ENCODE measurements at places on chromosomes 2 and 18.

DNA sequence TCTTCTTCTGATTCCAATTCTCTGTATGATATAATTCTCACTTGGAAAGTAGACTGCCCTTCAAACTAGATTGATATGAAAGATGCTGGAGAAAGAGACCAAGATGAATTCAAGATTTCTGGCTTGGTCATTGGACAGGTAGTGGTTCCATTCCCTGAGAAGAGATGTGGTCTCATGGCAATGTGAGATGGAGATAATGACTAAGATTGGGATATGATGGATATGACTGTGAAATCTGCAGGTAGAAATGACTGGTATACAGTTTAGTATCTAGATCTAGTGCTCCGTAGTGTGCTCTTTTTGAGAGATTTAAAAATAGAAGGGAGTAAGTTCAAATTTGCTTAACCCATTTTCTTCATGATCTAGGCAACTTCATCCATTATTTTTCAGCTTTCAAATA lies 425.4 kb upstream of the TRIB2 start:
- no peak for DNase-seq

DNA sequence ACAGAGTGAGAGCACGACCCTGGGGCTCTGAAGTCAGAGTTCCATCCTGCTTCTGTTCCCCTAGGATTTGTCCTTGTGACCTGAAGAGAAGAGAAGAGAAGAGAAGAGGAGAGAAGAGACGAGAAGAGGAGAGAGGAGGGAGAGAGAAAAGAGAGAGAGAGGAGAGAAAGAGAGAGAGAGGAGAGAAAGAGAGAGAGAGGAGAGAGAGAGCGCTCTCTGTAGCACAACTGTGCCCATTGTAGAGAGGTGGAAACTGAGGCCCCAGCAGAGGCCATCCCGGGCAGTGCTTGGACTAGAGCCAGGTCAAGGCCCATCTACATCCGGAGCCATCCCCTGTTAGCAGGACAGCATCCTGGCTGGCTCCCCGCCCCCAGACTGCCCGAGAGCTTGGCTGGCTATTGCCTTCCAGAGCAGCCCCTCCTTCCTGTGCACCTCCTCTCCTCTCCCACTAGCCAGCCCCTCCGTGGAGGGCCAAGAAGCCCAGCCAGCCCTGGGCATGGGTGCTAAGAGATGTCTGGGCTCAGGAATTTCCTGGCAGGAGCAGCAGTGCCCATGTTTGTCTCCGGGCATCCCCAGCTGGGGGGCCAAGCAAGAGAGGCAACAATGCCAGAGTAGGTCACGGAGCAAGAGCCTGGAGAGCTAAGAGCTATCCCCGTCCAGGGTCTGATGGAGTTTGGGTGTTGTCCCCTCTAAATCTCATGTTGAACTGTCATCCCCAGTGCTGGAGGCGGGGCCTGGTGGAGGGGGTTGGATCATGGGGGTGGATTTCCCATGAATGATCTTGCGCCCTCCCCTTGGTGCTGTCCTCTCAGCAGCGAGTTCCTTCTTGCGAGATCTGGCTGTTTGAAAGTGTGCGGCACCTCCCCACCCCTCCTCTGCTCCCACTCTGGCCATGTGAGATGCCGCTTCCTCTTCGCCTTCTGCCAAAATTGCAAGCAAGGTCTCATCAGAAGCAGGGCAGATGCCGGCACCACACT lies 18.2 kb upstream of the GPR55 start:
- DNase-seq, result no peak

DNA sequence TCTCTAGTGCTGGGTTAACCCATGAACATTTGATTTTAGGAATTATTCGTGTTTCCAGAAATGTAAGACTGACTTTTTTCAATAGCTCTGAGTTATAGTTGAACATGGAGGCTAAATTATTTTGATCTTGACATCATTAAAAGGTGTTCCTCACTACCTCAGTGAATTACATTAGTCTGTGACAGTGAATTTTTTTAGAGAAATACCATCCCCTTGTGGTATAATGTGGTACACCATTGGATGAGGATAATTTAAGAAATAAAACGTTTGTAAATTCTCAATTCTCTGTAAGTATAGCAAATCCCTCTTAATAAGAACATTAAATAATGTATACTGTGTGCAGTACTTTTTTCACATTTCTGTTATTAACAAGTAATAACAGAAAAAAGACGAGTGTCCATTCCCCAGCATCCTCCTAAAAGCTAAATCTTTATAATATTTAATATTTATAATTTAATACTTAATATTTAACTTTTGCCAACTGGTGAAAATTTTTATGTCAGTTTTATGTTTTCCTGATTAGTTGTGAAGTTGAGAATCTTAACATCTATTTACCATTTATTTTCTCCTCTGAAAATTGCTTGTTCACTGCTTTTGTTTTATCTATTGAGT lies 70.3 kb upstream of the CWC22 start:
- no peak for DNase-seq

DNA sequence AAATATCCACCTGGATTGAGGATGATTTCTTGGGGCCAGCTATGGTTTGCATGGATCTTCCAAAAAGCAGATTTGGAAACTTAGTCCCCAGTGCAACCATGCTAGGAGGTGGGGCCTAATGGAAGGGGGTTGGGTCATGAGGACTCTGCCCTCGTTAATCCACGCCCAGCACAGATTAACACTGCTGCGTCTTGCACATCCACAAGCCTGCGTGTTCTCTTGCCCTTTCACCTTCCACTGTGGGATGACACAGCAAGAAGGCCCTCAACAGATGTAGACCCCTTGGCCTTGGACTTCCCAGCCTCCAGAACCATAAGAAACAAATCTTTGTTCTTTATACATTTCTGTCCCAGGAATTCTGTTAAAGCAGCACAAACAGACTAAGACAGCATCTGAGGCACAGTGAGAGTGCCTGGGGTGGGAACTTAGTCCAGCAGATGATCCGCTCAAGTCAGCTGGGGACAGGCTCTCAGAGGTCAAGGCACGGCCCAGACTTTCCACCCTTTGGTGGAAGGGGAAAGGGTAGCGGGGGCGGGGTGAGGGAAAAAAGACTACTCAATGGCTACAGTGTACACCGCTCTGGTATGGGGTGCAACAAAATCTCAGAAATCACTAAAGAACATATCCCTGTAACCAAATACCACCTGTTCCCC lies 2.4 kb downstream of the RAB17 start:
- DNase-seq, result no peak

- no peak for DNase-seq
Observed at GRCh38 chr2:47186351-47186750, 31.2 kb upstream of the STPG4 start.

DNA sequence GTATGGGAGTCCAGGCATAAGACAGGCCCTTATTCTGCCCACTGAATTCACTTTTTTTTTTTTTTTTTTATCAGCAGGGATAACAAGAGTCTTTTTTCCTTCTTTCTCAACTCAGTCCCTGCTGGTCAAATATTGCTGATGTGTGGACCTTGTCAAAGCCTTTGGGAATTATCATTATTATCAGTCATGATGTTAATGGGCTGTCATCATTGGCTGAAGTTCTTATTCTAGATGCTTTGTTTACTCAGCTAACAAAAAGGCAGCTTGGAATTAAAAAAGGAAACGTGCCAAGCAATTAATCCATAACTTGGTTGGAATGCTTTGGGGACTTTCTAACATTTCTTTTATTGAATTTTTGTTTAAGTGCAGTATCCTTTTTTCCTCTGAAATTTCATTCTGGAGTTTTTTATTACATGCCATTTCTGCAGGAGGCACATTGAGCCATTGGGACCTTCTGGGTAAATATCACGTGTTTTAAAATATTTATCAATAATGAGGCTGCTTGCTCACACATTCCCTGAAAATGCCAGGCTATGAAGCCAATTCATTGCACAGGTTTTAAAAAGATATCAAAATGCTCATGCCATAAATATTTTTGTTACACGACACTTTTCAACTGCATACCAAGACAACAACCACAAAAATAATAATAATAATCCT lies 246.3 kb downstream of the TXNL1 start:
- no peak for DNase-seq

- no peak for DNase-seq
Observed at GRCh38 chr2:72533765-72534164, 292.1 kb downstream of the EXOC6B start.

DNA sequence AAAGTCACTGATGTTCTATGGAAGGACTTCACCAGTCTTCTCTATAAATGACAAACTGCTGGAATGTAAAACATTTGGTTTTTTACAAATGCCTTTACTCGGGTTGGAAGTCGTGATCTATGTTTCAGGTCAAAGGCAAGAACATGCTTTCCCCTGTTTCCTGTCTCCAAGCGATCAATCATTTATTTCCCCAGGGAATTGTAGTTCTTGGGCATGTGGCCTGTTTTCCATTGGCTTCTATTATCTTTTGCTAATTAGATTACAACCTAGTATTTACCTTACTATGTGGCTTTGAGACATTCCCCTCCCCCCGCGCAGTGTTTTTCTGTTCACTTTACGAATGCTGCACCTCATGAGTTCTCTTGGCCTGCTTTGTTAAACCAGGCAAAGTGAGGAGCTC lies 684.2 kb downstream of the EPHA4 start:
- DNase-seq, result no peak

- no peak for DNase-seq
Observed at GRCh38 chr2:180219491-180219890, 212.4 kb upstream of the CWC22 start.

- DNase-seq, result no peak
Observed at GRCh38 chr2:56309626-56310170, 125.9 kb downstream of the CCDC85A start.

- no peak for DNase-seq
Observed at GRCh38 chr2:124822516-124822915, 797.4 kb downstream of the CNTNAP5 start.

- DNase-seq, result no peak
Observed at GRCh38 chr2:40341198-40341597, 110.7 kb downstream of the SLC8A1 start.

GRCh38 chr2:65782996-65783650 lies 350.7 kb upstream of the SPRED2 start:
- no peak for DNase-seq

- DNase-seq, result no peak
Observed at GRCh38 chr2:33877348-33878016, 278.4 kb upstream of the FAM98A start.

- DNase-seq, result no peak
Observed at GRCh38 chr18:8778824-8779223, 73.5 kb downstream of the MTCL1 start.

DNA sequence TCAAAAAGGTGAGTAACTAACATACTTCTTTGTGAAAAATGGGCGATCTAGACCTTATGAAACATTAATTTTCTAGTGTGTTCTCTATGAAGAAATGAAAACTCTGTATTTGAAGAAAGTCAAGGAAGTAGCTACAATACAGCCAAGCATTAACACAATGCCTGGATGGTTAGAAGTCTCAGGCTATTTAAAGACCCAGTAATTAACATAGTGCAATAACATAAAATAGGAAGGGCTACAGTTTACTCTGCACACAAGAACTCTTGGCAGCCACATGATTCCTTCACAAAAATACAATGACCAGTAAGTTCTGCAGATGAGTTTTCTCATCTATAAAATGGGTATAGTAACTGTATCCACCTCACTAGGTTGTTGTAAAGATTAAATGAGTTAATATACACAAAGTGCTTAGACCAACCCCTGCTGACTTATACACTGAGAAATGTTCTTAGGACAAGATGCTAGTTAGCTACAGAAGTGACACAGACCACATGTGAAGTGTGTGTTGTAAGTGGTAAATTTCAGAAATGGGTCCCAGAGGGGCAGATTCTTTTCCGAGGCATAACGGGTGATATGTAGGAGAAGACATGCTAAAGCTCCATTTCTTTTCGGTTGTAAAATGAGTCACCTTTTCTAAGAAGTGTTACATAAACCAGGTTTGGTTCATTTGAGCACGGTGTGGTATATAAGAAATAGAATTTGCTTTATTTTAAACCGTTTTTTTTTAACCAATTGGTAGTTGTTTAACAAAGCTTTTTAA lies 61.8 kb downstream of the CXCR4 start:
- no peak for DNase-seq

DNA sequence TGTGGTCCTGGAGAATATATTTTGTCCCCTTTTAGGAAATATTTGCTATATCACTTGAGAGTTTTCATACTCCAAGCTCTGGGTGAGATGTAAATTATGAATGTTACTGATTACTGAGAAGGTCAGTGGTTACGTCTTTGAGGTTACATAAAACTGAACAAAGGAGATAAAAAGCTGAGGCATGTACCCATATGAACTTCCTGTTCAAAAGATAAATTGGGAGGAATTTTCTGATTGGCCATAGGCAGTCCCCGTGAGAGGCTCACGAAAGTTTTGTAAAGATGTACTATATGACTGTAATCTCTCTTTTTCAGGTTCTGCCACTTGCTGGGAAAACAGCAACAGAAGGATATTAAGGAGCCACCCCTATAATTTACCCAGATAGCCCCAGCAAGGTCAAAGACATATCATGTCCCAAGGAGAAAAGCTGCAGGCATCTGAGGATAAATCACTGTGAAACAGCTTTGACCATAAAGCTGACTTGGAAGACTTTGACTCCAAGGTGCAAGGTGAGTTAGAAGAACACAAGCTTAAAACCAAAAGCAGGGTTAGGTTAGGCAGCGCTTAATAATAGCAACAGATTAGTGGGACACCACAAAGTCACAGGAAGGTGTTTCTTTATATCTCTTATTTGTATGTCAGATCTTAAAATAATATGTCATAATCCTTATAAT lies 90.4 kb downstream of the OSBPL6 start:
- DNase-seq, result no peak

GRCh38 chr2:48253301-48253700 lies 276.7 kb upstream of the STON1 start:
- no peak for DNase-seq

GRCh38 chr18:577643-578375 lies 2.4 kb upstream of the CETN1 start:
- DNase-seq, result no peak

- DNase-seq, result no peak
Observed at GRCh38 chr2:141957827-141958450, 172.9 kb downstream of the LRP1B start.

GRCh38 chr2:140551287-140551686 lies 1579.5 kb downstream of the LRP1B start:
- DNase-seq, result no peak

- no peak for DNase-seq
Observed at GRCh38 chr18:50662177-50662576, 102.3 kb downstream of the MAPK4 start.

DNA sequence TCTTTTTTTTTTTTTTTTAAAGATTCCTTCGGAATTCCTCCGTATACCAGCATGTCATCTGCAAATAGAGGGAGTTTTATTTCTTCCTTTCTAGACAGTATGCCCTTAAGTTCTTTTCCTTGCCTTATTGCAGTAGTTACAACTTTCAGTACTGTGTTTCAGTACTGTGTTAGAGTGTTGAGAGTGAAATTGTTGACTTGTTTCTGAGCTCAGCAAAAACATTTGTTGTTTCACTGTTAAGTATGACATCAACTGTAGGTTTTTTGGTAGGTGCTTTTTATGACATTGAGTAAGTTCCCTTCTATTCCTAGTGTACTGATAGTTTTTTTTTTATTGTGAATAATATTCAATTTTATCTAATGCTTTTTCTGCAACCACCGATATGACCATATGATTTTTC lies 43.9 kb downstream of the ACVR2A start:
- DNase-seq, result no peak
